ENCODE measurements at places on chromosomes 12 and 14.

GRCh38 chr14:103227094-103227768 lies 104.0 kb downstream of the TNFAIP2 start:
- DNase-seq: no peak

- peak; percentile 33 for DNase-seq
Measured at GRCh38 chr14:56118611-56119181, 485 bp downstream of the PELI2 start.

DNA sequence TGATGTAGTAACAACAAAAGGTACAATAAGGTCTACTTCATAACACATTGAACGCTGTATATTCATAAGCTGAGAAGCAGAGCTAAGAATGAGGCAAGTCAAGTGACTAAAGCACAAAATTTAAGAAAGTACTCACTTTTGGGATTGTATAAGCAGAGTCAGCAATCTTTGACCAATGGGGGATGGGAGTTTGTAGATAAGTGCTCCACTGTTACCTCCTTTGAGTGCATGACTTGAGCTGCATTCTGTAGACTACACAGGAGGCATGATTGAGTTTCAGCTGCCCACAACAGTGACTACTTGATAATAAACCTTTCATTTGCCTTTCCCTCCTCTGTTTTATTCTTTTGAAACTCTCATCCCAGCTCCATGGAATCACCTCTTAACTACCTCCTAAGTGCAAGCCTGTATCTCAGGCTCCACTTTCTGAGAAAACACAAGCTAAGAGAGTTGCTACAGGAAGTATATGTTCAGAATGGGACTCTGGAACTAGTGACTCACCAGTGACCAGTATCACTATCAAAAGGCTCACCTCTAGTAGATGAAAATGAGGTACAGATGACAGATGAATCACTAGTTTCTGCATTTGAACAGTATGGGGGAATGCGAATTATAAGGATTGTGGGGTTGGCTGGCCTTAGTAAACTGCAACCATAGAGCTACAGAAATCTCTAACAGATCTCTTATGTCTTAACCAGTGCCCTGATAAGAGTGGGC lies 49.2 kb downstream of the SLC35F4 start:
- DNase-seq: no peak

DNA sequence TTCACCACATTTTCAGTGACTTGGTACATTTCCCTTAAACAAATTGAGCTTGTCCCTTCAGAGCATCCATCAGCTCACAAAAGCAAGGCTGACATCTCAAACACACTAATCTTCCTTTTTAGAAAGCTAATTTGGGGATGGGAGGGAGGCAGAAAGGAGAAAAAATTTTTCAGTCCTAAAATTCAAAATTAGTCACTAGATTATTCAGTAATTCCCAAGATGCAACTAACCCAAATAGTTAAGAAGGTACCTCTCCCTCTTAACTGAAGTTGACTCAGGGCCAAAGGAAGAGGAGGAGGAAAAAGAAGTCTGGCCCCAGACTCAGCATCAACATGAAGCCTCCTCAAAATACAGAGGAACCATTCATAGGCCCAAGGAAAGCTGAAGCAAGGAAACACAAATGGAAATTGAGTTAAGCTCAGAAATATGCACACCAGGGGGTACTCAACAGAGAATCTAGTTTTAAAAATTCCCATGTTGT lies 21.7 kb downstream of the CBX5 start:
- no peak for DNase-seq

DNA sequence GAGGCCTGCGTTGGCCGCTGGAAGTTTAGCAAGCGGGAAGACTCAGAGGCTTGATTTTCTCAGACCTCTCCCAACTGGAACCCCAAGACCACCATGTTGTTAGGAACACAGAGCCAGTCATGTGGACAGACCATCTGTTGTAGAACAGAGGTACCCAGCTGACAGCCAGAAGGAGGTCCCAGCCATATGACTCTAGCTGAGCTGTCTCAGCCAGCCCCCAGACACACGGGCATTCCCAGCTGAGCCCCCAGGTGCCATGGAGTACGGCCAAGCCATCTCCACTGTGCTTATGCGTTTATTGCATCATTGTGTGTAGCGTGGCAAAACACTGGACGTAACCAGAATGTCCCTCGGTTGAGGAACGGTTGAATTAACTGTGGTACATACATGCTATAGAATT lies 421.9 kb downstream of the TMEM132D start:
- no peak for DNase-seq

- peak; percentile 1 for DNase-seq
Measured at GRCh38 chr14:55713486-55713885, 133.5 kb downstream of the KTN1 start.

GRCh38 chr12:40229690-40230651 lies 5.2 kb downstream of the LRRK2 start:
- no peak for DNase-seq

DNA sequence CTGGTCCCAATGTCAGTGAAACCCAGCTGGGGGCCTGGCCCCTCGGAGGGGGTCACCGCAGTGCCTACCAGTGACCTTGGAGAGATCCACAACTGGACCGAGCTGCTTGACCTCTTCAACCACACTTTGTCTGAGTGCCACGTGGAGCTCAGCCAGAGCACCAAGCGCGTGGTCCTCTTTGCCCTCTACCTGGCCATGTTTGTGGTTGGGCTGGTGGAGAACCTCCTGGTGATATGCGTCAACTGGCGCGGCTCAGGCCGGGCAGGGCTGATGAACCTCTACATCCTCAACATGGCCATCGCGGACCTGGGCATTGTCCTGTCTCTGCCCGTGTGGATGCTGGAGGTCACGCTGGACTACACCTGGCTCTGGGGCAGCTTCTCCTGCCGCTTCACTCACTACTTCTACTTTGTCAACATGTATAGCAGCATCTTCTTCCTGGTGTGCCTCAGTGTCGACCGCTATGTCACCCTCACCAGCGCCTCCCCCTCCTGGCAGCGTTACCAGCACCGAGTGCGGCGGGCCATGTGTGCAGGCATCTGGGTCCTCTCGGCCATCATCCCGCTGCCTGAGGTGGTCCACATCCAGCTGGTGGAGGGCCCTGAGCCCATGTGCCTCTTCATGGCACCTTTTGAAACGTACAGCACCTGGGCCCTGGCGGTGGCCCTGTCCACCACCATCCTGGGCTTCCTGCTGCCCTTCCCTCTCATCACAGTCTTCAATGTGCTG lies 11.0 kb downstream of the ZBTB39 start:
- no peak for DNase-seq

GRCh38 chr14:102952276-102952675 lies 29.8 kb downstream of the AMN start:
- DNase-seq: no peak

DNA sequence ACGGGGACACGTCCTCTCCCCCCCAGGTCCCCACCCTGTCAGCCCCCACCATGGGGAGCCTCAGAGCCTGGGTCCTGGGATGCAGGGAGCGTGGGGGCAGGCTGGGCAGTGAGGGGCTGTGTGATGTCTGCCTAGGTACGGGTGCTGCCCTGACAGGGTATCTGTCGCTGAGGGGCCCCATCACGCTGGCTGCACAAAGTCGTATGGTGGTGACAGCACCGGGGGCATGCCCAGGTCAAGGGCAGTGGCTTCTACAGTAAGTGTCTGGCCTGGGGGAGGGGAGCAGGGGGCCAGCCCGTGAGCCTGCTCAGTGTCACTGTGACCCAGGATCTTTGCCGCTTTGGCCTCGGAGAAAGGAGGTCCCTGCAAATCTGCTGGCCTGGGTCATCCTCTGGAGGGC lies 23.3 kb downstream of the PAPLN start:
- DNase-seq: no peak

- no peak for DNase-seq
Measured at GRCh38 chr12:3164454-3165077, 87.4 kb downstream of the TSPAN9 start.

Data from OCI-M1 (cell line).